Esophagus muscularis mucosa (tissue), 4 donors: ENCODE measurements at places on chromosomes 5 and 9. TPM values are rescaled to one million over a fixed set of nuclear protein-coding genes. Genes with fewer than 3 reads are reported as not detected.

The CARTPT gene
- total RNA-seq: 7.4 TPM

The TAF11L5 gene
- not detected for total RNA-seq

The ALDH1A1 gene
- total RNA-seq: 81.3 TPM

The PTPDC1 gene
- 15.4 TPM for total RNA-seq

DNA sequence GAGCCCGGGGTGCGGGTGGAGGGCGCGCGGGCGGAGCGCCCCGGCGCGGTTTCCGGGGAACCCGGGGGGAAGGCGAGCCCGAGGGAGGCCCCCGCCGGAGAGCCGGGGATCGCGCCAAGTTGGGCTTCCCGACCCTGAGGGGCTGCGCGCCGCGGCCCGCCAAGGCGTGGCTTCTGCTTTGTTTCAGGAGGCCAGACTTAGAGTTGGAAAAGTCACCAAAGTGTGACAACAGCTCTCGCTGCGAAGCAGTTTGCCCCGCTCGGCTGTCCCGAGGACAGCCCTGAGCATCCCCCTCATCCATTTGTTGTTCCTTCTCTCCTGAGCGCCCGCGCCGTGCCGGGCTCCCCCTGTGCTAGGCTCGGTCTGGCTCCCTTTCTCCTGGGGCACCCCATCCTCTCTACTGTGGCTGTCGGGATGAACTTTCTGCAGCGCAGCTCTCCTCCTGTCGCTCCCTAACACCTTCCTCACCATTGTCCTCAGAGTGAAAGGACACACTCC is 410 bp downstream of the GLIPR2 start:
- H3K27ac ChIP-seq: peak overlapping the region; percentile 93
- H3K4me1 ChIP-seq: peaks cover 28% of the 10 kb centered on the region
- no peaks in the 10 kb centered on the region for H3K27me3 ChIP-seq

DNA sequence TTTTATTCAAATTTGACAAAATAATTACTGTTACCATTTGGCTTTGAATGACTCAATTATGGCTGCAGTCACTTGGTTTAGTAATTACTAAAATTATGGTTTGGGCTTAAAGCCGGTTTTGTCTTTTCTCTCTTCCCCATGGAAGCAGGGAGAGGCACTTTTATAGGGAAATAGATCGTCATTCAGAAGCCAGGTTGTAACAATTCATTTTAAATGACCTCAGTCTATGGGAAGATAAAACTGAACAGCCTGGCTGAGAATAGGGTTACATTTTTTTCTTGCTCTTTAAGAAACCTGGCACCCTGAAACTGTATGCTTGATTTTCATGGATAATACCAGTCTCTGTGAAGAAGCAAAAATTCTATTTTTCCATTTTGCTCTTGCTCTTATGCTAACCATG is 169.8 kb downstream of the SMC2 start:
- no peak for DNase-seq
- no peaks in the 10 kb centered on the region for H3K36me3 ChIP-seq
- no peak overlapping the region for H3K4me3 ChIP-seq
- no peaks in the 10 kb centered on the region for H3K4me1 ChIP-seq
- H3K27ac ChIP-seq: no peak overlapping the region
- no peaks in the 10 kb centered on the region for H3K27me3 ChIP-seq

GRCh38 chr9:133027134-133027533 is 3.7 kb upstream of the GTF3C5 start:
- no peak overlapping the region for H3K4me3 ChIP-seq
- no peaks in the 10 kb centered on the region for H3K36me3 ChIP-seq
- DNase-seq: no peak
- H3K4me1 ChIP-seq: peaks cover 29% of the 10 kb centered on the region
- no peaks in the 10 kb centered on the region for H3K27me3 ChIP-seq

- H3K27me3 ChIP-seq: no peaks in the 10 kb centered on the region
- no peak for DNase-seq
Observed at GRCh38 chr9:92341578-92341977, 15.8 kb downstream of the CENPP start.

DNA sequence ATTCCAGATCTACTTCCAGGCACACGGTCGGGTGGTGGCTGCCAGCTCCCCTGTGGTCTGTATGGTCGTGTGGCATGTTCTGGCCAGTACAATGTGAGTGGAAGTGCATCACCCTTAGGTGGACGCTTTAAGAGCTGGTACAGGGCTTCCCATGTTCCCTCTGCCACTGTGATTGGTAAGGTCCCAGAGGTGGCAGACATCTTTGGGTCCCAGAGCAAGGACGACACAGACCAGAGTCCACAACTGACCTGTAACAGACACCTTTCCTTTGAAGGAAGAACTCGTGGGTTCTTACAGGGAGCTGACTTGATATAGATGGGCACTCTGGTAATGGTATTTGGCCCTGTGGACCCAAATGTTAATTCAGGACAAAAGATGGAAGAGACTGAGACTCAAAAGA is 90.0 kb upstream of the GDNF start:
- no peaks in the 10 kb centered on the region for H3K4me1 ChIP-seq
- no peaks in the 10 kb centered on the region for H3K36me3 ChIP-seq
- H3K27ac ChIP-seq: no peak overlapping the region
- H3K27me3 ChIP-seq: no peaks in the 10 kb centered on the region
- no peak overlapping the region for H3K4me3 ChIP-seq

GRCh38 chr5:57666582-57666981 is 184.0 kb upstream of the ACTBL2 start:
- DNase-seq: no peak
- no peak overlapping the region for H3K27ac ChIP-seq
- no peaks in the 10 kb centered on the region for H3K27me3 ChIP-seq
- no peak overlapping the region for H3K4me3 ChIP-seq
